DMS53 (cell line): ENCODE measurements at places on chromosomes 16 and 17.
A peak's percentile ranks its signal among the peaks of the same experiment; 100 is the strongest.

GRCh38 chr17:933312-934073, 46.1 kb downstream of the NXN start:
- DNase-seq = no peak

DNA sequence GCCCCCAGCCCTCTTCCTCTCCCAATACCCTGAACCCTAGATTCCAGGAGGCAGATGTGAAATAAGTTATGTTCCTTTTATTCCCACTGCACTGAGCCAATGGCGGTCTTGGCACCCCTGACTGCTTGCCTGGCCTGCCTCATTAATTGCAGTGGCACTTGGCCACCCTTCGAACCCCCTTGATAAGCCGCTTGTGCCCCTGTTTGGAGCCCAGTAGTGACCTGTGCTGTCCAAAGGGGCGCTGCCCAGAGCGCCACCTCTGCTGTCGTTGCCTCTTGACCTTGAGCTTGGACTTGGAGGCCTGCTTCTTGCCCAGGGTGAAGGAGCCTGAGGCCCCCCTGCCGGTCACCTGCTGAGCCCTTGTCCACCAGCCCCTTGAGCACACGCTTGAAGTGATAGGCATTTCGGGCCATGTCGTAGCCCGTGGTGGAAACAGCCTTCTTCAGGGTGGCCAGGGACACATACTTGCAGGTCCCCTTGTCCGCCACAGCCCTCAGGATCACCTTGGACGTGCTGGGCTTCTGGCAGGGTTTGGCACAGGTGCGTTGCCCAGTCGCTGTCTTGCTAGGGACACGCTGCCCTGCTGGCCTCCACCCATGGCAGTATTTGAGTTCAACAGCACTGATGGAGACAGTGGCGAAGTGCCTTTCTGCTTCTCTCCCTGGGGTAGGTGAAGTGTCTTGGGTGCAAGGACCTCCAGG, 5.7 kb downstream of the SGCA start:
- no peak for DNase-seq

- no peak for DNase-seq
These were observed 32.3 kb downstream of the TNFRSF13B start for GRCh38 chr17:16939606-16940115.

GRCh38 chr16:50627419-50627818, 53.7 kb downstream of the SNX20 start:
- no peak for DNase-seq

- DNase-seq = peak; percentile 92
These were observed at the start of gene RHBDF2 for GRCh38 chr17:76501018-76501826. TSS of gene RHBDF2 (minus strand) at chr17:76501423. CDS start at chr17:76481524, 19,899 bp downstream.

- DNase-seq = no peak
These were observed 134.2 kb upstream of the TBX2 start for GRCh38 chr17:61265397-61265796.

DNA sequence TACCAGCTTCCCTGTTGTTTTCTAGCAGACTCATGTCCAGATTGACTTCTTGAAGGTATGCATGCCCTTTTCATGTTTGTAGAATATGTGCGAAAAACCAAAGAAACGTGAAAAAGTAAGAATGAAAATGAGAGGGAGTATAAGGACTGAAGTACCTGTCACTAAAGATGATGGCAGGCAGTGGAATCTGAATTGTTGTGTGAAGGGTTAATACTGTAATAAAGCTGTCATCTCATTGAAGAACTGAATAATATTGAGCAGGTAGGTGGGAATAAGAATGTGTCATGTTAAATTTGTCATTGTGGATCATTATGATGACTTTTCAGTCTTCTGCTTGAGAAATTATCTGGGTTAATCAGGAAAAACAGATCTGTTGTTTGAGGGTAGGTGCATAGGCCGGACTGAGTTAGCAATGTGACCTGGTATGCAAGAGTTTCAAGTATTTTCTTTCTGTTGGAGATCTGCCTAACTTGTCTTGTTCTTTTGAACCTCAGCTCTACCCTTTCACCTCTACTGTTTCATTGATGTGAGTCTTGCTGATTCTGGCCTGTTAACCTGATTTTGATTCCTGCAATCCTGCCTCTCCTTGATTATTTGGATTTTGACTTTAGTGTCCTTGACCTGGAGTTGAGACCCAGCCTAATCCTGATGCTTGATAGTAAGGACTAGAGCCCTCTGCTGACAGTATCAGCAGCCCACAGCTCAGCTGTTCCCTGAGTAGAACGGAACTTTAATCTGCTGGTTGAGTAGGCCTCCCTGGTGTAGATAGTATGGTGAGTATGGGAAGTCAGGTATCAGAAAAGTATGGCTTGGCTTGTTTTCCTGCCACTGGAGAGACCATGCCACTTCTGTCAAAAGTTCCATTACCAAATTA, 64.6 kb downstream of the MAP2K4 start:
- no peak for DNase-seq

DNA sequence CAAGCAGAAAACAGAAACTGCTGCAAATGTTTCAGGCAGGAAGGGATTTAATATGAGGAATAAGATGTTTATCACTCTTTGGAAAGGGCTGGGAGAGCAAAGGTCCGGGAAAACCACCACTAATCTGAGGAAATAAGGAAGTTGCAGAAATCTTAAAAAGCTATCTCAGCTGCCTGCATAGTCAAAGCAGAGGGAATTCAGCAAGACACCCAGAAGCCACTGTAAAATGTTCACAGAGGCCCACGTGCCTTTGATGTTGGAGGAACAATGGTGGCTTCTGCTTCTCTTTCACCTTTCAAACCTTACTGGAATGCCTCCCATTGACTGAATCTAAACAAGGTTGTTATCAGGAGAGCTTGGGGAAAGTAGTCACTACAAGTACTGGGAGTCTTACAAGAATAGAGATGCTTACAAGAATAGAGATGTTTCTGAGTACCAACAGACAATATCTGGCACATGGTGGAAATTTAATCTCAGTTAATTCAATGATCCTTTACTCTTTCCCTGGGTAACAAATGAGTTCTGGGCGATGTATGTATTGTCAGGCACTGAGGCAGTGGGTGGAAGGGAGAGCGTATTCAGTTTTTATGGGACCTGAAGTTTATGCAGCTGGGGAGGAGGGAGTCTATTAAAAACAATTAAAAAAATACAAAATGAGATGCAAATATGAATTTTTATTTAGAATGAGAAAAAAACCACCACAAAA, 56.1 kb upstream of the MED13 start:
- DNase-seq = no peak
